ENCODE measurements at places on chromosomes 7 and 10.

DNA sequence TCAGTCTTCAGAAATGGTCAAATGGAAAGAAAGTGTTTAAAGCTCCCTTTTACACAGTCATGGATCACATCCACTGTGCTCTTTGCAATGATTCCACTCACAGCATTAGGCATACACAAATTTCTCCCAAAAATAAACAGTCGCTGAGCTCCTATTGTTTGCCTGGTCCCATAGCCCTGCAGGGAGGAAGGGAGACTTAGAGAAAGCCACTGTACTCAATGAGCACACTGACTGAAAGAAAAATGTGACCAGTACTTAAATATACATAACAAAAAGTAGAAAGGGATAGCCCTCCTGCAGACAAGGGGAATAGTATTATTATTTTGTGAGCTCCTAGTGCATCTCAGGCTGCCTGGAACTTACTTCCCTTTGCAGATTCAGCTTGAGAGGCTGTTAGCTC, 853.2 kb downstream of the GRID1 start:
- DNase-seq: no peak

- DNase-seq: no peak
Measured at GRCh38 chr7:10662982-10663884, 310.4 kb upstream of the PHF14 start.

GRCh38 chr10:1483246-1483645, 254.1 kb downstream of the ADARB2 start:
- no peak for DNase-seq

- no peak for DNase-seq
Measured at GRCh38 chr10:3623746-3624145, 161.3 kb downstream of the KLF6 start.

DNA sequence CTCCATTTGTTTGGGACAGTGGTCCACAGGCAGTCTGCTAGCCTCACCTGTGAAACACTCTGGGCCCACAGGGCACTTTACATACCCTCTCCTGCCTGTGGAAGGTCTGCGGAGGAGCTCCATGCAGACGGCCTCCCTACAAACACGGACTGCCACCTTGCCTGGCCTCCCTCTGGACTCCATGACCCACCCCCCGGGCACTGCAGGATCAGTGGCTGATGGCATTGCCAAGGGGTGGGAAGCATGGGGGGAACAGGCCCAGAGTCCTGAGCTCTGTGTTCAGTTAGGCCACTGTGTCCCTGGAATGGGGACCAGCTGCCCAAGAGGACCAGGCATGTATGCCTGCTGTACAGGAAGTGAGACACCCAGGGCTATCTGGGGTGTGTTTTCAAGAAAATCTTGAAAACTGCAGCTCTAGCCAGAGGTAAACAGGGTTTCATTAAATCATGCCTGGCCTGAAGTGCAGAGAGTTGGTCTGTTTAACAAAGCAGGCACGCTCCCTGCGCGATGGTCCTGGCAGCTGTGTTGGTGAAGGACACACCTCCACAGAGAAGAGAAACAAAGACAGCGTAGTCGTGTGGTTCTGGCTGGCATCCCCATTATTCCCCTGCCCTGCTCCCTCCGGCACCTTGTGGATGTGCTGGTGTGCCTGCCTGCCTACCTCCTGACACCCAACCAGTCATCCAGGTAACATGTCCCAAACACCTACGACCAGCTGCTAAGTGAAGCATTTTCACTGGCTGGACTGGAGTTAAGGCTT, 470.8 kb upstream of the ZMIZ1 start:
- DNase-seq: no peak

GRCh38 chr10:121981346-121981745, 6.3 kb upstream of the NSMCE4A start:
- DNase-seq: no peak

DNA sequence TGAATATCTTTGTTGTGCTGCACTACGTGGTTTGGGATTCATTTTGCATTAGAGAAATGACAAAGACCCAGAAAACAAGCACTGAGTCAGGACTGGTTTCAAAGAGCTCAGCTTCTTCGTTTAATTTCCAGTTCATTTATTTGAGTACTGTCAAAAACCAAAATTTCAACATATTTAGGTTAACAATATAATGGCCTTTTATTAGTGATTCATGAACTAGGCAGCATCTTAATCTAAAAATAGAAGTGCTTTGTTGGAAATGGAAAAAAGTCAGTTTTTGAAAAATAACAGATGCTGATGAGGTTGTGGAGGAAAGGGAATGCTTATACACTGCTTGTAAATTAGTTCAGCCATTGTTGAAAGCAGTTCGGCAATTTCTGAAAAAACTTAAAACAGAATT, 856.4 kb downstream of the LRMDA start:
- no peak for DNase-seq

DNA sequence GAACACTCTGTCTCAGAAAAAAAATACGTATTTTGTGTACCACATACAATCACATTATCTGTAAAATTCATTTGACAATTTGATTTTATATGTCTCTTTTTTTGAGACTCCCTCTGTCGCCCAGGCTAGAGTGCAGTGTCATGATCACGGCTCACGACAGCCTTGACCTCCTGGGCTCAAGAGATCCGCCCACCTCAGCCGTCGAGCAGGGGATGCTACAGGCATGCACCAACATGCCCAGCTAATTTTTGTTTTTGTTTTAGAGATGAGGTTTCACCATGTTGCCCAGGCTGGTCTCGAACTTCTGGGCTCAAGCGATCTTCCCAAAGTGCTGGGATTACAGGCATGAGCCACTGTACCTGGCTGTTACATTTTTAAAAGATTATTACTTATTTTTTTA, 11.6 kb upstream of the BAZ1B start:
- no peak for DNase-seq

GRCh38 chr7:159147687-159148086, 3.0 kb upstream of the VIPR2 start:
- no peak for DNase-seq

DNA sequence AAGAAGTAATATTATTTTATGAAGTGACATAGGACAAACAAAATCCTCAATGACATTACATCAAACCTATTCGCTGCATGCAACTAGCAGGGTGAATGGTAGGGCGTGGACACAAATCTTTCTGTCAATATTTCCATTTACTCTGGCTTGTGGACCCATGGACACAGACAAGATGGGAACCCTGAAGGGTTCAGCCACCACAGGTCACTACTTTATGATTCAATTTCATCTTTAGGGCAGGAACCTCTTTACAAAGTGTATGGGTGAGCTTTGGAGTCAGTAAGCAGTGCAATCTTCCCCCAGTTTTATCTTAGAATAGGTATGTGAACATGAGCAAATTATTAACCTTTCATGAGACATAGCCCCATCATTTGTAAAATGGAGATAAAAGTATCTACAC, 982.4 kb upstream of the LRRTM3 start:
- no peak for DNase-seq

DNA sequence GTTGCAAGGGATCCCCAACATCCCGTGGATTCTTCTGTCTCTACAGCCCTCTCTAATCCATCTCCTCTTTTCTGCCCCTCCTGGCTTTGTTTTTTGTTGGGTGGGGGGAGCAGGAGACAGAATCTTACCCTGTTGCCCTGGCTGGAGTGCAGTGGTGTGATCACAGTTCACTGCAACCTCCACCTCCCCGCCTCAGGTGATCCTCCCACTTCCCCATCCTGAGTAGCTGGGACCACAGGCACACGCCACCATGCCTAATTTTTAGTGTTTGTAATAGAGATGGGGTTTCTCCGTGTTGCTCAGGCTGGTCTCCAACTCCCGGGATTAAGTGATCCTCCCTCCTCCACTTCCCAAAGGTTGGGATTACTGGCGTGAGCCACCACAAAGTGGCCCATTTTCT, 121.8 kb downstream of the MYL10 start:
- DNase-seq: no peak

GRCh38 chr10:70283071-70283444, 746 bp downstream of the NPFFR1 start:
- DNase-seq: no peak

DNA sequence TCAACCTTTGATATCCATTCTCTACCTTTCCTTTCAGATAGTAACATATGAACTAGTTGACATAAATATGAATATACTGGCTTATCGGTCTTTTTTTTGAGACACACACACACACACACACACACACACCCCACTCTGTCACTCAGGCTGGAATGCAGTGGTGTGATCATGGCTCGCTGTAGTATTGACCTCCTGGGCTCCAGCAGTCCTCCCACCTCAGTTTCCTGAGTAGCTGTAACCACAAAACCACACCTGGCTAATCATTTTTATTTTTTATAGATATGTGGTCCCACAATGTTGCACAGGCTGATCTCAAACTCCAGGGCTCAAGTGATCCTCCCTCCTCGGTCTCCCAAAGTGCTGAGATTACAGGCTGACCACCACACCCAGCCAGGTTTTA, 14.2 kb upstream of the NT5C3A start:
- DNase-seq: no peak

DNA sequence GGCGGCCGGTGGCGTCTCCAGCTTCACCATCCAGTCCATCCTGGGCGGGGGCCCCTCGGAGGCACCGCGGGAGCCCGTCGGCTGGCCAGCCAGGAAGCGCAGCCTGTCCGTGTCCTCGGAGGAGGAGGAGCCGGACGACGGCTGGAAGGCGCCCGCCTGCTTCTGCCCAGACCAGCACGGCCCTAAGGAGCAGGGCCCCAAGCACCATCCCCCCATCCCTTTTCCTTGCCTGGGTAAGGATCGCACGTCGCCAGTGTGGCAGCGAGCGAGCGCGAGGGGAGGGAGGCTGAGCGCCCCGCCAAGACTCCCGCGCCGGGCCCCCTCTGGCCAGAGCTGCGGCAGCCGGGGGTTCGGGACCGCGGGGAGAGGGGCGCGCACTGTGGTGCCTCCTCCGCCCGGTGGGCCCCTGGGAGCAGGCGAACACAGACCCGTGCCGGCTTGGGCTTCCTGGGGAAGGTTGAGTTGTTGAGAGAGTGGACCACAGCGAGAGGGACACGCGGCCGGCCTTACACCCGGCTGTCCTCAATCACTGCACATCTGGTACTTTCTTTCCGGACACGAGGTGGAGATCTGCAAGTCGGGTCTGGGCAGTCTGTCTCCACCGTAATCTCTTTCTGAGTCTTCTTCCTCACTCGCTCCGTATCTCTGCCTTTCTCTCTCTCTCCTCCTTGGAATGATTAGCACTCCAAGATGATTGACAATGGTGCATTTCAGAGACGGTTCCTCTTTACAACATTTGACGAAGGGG, 652 bp downstream of the HMX2 start:
- no peak for DNase-seq

GRCh38 chr7:41731493-41732435, 28.9 kb upstream of the INHBA start:
- no peak for DNase-seq

GRCh38 chr7:16982640-16983350, 101.0 kb upstream of the AGR3 start:
- DNase-seq: no peak

DNA sequence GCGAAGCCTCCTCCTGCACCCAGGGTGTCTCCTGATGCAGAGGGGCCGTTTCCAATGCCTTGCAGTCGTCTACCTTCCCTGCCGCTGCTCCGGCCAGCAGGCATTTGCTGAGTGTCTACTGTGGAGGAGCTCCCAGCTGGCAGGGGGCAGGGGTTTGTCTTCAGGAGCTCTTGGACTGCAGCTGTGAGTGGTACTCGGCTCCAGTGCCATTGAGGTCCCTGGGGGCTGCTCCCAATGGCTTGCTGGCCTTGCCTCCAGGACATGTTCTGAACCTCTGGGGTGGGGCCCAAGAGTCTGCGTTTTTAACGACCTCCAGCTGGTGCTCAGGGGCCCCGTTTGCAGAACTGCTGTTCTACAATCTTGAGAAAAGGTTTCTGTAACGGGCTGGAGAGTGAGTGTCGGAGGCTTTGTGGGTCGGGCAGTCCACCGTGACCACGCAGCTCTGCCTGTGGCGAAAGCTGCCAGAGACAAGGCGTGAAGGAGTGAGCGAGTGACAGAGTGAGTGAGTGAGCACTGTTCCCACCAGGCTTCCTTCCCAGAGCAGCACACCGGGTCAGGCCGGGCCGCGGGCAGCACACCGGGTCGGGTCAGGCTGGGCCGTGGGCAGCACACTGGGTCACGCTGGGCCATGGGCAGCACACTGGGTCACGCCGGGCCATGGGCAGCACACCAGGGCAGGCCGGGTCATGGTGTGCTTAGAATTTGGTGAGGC, 520.2 kb downstream of the PTPRN2 start:
- DNase-seq: no peak

- no peak for DNase-seq
Measured at GRCh38 chr10:43304687-43305333, 37.9 kb upstream of the RASGEF1A start.

- no peak for DNase-seq
Measured at GRCh38 chr10:21649454-21649872, 115.4 kb downstream of the MLLT10 start.

GRCh38 chr10:127805950-127806349, 69.0 kb downstream of the FOXI2 start:
- no peak for DNase-seq

DNA sequence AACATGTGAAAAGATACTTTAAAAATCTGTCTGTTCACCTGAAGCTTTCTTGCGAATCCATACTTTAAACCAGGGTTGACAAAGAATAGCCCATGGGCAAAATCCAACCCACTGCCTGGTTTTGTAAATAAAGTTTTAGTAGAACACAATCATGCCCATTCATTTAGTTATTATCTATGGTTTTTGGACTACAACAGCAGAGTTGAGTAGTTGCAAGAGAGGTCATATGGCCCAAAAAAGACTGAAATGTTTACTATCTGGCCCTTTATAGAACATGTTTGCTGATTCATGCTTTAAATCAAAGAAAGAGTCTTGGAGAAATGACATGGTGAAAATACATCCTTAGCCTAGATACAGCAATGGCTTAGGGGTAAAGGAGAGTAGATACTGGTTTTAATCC, 356.2 kb downstream of the RNLS start:
- DNase-seq: no peak

DNA sequence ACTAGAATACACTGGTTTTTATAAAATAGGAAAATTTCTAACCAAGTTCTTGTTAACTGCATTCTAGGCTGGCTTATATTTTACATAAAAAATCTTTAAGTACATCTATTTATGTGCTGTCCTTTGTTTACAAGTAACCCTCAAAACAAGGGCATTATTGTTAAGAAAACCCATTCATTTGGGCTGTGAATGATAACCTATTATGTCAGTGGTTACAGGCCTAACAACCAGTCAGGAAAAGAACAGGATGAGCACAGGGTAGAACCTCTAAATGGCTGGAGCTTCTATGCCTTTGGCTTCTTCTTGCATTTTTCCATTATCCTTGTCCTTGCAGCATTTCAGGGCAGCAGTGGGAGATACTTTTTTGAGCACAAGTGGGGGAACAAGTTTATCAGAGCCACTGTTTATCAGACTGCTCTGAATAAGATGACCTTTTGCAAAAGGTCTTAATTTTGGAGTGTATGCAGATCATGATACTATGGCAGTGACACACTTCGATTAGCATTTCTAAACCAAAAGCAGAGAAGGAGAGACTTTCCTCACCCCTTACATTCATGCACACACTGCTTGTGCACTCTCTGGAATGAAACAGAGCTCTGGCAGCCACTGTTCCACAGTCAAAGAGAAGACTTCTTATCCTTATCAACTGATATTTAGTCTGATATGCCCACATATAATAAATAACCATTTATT, 10.9 kb downstream of the GPR37 start:
- DNase-seq: no peak
